Stimulated activated CD4-positive, alpha-beta T cell treated with anti-CD3 and anti-CD28 coated beads, Interleukin-1b, Interleukin-23, amount 100 ng/mL, for 24 hours (primary cell): ENCODE measurements at places on chromosomes 2 and 18.

GRCh38 chr2:239400596-239401066, at the start of gene HDAC4:
TSS of gene HDAC4 (minus strand) at chr2:239401020. CDS start at chr2:239352699, 48,321 bp downstream.
- DNase-seq, result no peak

- no peak for DNase-seq
Observed at GRCh38 chr2:182866095-182866460, 359 bp downstream of the FRZB start.

GRCh38 chr2:70962885-70963878, 15.2 kb upstream of the ANKRD53 start:
- no peak for DNase-seq

GRCh38 chr2:109030870-109031475, 42.0 kb upstream of the EDAR start:
- DNase-seq, result no peak

DNA sequence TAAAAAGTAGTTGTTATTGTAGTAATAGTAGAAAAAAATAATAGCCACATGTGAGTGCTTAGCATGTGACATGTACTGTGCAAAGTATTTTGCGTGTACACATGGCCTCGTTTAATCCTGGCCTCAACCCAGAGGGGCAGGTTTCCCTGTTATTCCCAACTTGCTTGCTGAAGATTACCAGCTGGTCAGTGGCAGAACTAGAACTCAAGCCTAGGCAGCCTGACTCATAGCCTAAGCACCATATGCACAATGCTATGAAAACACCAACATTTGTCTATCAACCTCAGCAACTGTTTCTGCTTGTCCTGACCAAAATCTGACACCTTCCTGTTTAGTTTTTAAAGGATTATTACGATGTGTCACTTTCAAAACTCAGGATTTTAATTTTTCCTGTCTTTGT, 234.9 kb upstream of the SMAD7 start:
- no peak for DNase-seq

DNA sequence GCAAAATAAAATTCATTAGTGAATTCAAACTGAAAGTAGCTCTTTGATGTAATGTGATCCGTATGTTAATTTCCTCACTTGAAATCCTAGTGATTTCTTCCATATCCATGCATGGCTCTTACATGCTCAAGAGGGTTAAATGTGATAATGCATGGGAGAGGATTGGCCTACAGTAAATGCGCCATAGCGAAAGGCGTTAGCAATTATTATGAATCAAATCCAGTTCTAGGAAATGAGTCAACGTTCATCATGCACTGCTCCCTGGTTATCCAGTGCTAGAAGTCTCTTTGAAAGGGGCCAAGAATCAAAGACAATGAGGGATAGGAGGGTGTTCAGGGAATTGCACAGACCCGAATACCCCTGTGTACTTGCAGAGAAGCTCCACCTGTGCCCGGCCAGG, 101.4 kb upstream of the RASGRP3 start:
- no peak for DNase-seq

- no peak for DNase-seq
Observed at GRCh38 chr2:151721161-151721560, 13.1 kb downstream of the NEB start.

DNA sequence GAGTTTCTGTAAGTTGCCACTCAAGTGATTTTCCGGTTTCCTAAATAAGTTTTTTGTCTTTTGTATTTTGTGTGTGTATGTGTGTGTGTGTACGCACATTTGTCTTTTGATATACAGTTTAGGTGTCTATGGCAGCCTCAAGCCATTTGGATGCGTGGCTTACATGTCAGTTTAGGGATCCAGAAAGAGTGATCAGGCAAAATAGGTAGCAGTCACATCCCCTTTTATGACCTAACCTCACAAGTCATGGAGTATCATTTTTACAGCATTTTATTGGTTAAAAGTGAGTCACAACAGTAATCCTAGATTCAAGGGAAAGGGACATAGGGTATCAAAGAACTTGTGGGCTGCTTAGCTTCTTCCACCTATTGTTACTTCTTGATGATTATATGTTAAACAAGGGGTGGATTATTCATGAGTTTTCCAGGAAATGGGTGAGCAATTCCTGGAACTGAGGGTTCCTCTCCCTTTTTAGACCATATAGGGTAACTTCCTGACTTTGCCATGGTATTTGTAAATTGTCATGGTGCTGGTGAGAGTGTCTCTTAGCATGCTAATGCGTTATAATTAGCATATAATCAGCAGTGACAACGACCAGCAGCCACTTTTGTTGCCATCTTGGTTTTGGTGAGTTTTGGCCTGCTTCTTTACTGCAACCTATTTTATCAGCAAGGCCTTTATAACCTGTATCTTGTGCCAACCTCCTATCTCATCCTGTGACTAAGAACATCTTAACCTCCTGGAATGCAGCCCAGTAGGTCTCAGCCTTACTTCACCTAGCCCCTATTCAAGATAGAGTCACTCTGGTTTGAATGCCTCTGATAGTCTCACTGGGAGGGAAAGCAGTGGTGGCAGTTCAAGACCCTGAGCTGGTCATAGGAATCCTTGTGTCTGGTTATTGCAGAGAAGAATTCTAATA, 8.6 kb upstream of the SOCS6 start:
- no peak for DNase-seq

- no peak for DNase-seq
Observed at GRCh38 chr2:191863988-191864387, 17.1 kb upstream of the CAVIN2 start.
